ENCODE measurements at places on chromosomes 2 and 18. TPM values are rescaled to one million over a fixed set of nuclear protein-coding genes. Genes with fewer than 3 reads are reported as not detected.

SKA1 gene
- total RNA-seq: 0.73 TPM

GRHL1 gene
- 3.9 TPM for total RNA-seq

TUBA4B gene
- total RNA-seq: not detected

SERPINB7 gene
- not detected for total RNA-seq

TANK gene
- total RNA-seq: 275 TPM

LINC00305 gene
- total RNA-seq: not detected

FOXI3 gene
- total RNA-seq: not detected

POTEE gene
- not detected for total RNA-seq

ZCCHC2 gene
- 54.5 TPM for total RNA-seq

APLF gene
- 11.2 TPM for total RNA-seq

COL4A4 gene
- total RNA-seq: 0.21 TPM

LYPD6 gene
- not detected for total RNA-seq

LRPPRC gene
- total RNA-seq: 57.8 TPM

IL36A gene
- total RNA-seq: not detected

PID1 gene
- 8.4 TPM for total RNA-seq

RFX8 gene
- total RNA-seq: 0.21 TPM
